ENCODE measurements at places on chromosomes 16 and 17.
A peak's percentile ranks its signal among the peaks of the same experiment; 100 is the strongest.

GRCh38 chr16:5386989-5387388 is 289.4 kb upstream of the EEF2KMT start:
- no peak for DNase-seq

DNA sequence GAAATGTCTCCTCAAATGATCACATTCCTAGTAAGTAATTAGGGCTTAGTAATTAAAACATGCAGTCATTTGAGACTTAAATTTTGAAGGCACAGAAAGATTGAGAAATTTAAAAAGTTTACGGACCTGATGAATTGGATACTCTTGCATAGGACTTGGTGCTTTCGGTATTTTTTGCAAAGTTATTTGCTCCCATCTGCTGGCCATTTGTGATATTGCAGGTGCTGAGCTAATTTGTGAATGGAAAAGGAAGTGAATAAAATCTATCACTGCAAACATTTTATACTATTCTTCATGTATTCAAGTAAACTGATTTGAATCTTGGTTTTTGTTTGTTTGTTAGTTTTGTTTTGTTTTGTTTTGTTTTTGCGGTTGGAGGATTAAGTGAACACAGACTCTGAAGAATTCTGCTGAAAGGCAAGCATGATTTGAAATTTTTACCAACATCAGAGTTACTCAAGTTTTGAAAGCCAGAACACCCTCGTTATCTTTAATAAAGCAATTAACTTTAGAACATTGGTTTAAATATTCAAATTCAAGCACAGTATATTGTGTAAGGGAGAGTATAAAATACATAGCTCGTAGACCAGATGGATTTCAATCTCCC is 689.5 kb upstream of the RBFOX1 start:
- peak; percentile 56 for DNase-seq

DNA sequence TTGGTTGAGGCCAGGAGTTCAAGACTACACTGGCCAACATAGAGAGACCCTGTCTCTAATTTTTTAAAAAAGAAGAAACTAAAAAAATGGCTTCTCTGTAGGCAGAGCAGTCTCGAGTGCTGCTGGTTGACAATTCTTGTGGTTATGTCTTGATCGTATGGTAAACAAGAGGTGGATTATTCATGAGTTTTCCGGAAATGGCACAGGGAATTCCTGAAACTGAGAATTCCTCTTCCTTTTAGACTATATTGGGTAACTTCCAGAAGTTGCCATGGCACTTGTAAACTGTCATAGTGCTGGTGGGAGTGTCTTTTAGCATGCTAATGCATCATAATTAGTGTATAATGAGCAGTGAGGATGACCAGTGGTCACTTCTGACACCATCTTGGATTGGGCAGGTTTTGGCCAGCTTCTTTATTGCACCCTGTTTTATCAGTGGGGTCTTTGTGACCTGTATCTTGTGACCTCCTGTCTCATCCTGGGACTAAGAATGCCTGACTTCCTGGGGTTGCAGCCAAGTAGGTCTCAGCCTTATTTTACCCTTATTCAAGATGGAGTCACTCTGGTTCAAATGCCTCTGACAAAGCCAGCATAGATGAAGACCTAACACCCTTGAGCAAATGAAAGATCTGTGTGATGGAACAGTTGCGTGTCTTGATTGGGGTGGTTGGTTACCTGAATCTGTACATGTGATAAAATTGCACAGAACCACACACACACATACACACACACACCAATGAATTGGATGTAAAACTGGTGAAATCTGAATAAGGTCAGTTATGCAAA is 30.2 kb downstream of the BMERB1 start:
- DNase-seq = no peak

DNA sequence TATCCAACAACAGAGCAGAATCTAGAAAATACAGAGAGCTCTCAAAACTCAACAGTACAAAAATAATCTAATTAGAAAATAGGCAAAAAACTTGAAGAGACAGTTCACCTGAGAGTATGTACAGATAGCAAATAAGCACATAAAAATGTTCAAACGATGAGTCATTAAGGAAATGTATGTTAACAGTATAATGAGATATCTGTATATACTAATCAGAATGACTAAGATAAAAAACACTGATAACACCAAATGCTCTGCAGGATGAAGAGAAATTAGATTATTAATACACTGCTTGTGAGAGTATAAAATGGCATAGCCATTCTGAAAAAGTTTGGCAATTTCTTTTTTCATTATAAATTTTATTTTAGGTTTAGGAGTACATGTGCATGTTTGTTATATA is 1307.6 kb upstream of the GOT2 start:
- DNase-seq = no peak

DNA sequence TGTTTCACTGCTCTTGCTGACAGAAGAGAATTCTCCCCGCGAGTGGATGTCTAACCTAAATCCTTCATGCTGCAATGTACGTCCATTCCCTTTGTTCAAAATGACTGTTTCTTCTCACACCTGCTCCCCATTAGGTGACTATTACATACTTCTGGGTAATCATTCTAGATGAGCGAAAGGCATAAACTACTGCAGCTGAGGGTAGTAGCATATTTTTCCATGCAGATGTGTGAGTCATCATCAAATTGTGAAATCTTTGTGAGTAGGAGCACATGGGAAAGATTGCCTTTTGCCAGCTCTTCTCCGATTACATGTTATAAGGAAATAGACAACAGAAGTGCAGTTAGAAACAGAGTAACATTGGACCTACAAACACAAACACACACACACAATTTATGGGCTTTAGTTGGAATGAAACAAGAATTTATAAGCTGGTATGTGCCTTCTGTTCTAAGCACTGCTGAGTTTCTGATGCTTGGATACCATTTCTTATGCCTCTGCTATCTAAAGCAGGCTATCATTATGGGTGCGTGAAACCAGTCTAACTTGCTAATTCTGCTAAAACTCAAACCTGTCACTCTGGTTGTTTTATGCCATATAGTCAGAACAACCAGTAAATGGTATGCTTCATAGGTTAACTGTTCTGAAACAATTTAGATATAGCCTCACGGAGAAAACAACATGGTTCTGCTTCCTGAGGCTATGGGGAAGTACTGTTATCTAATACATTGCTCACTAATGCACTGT is 346.9 kb upstream of the PSMD7 start:
- peak; percentile 40 for DNase-seq

- no peak for DNase-seq
Measured at GRCh38 chr16:66156538-66156937, 210.0 kb upstream of the CDH5 start.

DNA sequence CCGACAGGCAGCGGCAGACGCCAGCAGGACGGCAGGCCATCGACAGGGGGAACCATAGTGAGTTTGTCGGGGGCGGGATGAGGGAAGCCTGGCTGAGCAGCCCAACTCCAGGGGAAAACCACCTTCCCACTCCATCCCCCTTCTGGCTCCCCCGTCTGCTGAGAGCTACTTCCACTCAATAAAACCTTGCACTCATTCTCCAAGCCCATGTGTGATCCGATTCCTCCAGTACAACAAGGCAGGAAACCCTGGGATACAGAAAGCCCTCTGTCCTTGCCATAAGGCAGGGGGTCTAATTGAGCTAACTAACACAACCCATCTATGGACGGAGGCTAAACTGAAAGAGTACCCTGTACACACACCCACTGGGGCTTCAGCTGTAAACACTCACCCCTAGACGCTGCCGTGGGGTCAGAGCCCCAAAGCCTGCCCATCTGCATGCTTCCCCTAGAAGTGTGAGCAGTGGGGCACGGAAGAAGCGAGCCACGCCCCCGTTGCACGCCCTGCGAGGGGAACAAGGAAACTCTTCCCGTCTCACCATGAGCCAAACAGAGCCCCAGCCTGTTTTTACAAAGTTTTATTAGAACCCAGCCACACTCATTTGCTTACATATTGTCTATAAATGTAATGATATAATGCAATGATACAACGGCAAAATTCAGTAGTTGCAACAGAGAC is 4.1 kb downstream of the KRTAP29-1 start:
- DNase-seq = no peak

GRCh38 chr17:10041916-10042588 is 137.0 kb upstream of the RCVRN start:
- DNase-seq = no peak

- DNase-seq = no peak
Measured at GRCh38 chr17:43637563-43638323, 24.0 kb downstream of the MEOX1 start.

GRCh38 chr16:71771571-71771970 is 37.1 kb downstream of the AP1G1 start:
- DNase-seq = no peak

GRCh38 chr17:17504341-17505140 is 8.3 kb upstream of the RASD1 start:
- DNase-seq = no peak

GRCh38 chr17:75386430-75386829 is 19.0 kb downstream of the GRB2 start:
- DNase-seq = no peak

DNA sequence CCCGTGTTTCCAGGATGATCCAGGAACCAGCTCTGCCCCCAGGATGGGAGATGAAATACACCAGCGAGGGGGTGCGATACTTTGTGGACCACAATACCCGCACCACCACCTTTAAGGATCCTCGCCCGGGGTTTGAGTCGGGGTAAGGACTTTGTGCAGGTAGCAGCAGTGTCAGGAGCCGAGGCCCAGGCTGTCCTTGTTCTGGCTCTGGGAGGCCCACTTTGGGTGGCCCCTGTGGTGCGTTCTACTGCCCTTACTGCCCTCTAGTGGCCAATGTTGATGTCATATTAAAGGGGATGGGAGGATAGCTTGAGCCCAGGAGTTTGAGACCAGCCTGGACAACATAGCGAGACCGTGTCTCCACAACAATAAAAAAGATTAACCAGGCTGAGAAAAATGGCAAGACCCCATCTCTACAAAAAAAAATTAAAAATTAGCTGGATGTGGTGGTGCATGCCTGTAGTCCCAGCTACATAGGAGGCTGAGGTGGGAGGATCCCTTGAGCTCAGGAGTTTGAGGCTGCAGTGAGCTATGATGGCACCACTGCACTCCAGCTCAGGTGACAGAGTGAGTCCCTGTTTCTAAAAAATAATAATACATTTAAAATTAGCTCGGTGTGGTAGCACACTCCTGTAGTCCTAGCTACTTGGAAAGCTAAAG is 20.9 kb upstream of the CLEC18A start:
- DNase-seq = peak; percentile 49

- DNase-seq = peak; percentile 90
Measured at GRCh38 chr17:55576237-55576995, 65.2 kb upstream of the SMIM36 start.

DNA sequence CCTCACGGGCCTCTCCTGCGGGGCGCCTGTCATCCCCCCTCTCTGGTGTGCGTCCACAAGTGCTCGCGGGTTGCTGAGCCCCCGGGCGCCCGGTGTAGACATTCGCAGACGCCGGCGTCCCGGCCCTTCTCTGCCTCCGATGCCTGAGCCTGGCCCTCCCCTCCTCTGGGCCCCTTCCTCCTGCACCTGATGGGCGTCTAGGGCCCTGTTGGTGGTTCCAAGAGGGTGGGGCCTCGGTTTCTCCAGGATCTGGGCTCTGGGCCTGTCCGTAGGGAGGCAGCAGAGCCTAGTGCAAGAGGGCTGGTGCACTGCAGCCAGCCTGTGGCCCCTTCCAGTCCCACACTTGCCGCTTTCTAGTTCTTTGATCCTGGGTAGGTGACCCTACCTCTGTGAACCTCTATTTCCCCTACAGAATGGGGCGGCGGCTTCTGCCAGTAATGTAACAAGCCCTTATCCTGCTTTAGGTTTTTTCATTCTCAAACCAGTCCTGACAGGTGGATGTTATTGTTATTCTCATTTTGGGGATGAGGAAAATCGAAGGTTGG is 623 bp downstream of the E4F1 start:
- DNase-seq = peak; percentile 45

DNA sequence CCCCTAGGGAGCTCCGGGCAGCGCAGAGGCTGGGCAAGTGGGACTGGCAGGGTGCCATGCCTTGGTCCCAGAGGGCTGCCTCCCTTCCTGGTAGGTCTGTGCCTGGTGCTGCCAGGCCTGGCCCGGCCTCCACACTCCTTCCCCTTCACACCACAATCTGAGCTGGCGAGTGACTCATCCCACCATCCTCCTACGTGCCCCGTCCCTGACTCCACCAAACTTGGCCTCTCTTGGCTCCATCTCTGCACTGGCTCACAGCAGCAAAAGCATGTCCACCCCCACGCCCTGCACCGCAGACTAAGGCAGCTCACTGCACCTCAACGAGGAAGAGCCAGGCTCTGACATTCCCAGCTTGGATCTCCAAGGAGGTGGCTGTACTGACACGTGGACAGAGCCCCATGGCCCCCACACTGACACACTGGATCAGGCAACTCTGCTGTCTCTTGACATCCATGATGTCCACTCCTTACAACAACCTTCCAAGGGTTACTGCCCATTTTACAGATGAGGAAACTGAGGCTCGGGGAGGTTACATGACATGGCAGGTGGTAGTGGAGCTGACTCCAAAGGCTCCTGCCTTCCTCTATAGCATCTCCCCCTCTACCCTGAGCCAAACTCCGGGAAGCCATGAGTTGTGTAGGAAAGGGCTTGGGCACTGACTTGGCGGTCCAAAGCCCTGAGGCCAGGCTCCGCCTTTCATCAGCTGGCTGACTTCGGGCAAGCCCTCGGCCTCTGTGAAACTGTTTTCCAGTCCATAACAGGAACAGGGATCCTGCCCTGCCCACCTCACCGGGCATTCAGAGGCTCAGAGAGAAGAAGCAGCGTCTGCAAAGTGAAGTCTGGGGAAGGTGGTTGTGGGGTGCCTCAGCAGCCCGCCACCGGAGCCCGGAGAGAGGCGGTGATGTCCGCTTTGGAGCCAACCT is 20.1 kb upstream of the KRT19 start:
- peak; percentile 96 for DNase-seq

DNA sequence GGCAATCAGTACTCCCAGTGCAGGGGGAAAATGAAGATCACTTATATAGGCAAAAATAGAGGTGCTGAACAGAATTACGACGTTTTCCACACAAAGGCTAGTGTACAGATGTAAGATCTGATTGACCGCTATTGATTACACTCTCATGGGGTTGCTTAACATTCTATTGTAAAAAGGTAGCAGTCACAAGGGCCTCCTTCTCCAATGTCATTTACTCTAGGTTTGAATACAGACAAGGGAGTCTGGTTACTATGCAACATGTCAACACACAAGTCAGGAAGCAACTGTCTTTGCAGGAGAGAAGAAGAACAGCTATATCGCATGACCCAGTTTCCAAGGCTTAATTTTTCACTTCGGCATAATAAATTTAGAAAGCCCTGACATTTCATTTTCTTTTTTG is 7.9 kb downstream of the KRT37 start:
- DNase-seq = no peak

DNA sequence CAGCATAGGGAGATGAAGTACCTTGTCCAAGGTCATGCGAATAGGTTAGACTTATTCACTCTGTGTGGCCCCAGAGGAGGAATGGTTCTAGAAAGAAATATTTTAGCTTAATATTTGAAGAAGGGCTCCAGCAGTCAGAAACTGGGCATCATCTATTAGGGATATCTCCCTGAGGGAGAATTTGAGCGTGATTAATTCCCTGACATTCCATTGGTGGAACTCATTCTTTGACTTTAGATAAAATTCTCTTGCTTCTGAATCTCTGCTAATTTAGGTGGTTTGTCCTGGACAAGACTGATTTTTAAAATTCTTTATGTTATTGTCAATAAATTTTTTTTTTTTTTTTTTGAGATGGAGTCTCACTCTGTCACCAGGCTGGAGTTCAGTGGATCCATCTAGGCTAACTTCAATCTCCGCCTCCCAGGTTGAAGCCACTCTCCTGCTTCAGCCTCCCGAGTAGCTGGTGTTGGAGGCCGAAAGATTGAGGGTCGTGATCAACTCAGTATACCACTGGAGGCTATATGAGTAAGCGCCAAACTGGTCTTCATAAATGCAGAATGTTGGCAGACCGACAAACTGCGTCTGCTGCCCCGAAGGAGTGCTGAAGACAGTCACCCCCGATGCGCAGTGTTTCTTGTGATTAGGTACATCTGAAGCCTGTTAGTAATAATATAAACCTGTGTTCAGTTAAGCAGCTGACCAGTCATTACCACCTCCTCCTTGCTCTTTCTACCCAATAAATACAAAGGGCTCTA is 267.9 kb upstream of the HSBP1 start:
- no peak for DNase-seq

Measured in astrocyte of the spinal cord (primary cell).